ENCODE measurements at places on chromosomes 2 and 18. TPM values are rescaled to one million over a fixed set of nuclear protein-coding genes. Genes with fewer than 3 reads are reported as not detected.

Gene RNF181
- total RNA-seq: 174 TPM

Gene ANO7
- 0.32 TPM for total RNA-seq

Gene RTP5
- not detected for total RNA-seq

Gene BIRC6
- total RNA-seq: 107 TPM

Gene BMP10
- total RNA-seq: not detected

Gene RAB17
- 6.8 TPM for total RNA-seq

Gene DPP10
- total RNA-seq: not detected

Gene FZD7
- total RNA-seq: 0.16 TPM

Gene CSRNP3
- under 0.01 TPM for total RNA-seq

Gene ANAPC1
- 41.6 TPM for total RNA-seq

Gene COLEC11
- total RNA-seq: 0.57 TPM

Gene ALPI
- not detected for total RNA-seq

Gene TRAPPC12
- total RNA-seq: 54.6 TPM

Gene PLCD4
- 0.32 TPM for total RNA-seq

Gene MAPRE2
- 13.4 TPM for total RNA-seq

Gene TRIM43
- total RNA-seq: not detected

Gene CCNT2
- total RNA-seq: 44.4 TPM
